ENCODE measurements at places on chromosomes 2 and 18. TPM values are rescaled to one million over a fixed set of nuclear protein-coding genes. Genes with fewer than 3 reads are reported as not detected.

The CAPN13 gene
- total RNA-seq: not detected

The SEH1L gene
- total RNA-seq: 15.3 TPM

The OTX1 gene
- total RNA-seq: 0.54 TPM

The IL1F10 gene
- not detected for total RNA-seq

The PRKAG3 gene
- total RNA-seq: not detected

The PSMA8 gene
- total RNA-seq: not detected

DNA sequence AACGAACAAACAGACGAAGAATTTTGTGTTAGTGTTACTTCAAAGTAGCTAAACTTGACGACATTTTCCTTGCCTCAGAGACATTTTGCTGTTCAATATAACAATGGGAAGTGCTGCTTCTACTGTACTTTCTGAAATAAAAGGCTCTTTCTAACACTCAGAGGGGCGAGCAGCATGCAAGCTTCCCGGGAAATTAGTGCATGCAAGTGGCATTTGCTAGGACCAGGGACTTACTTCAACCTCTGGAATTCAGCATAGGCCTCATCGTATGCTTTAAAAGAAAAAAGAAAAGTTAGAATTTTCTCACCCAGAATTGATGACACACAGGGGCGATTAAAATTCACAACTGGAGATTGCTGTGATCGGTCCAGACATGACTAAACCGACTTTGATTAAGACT, 62.5 kb upstream of the LPIN2 start:
- no peak for DNase-seq
- H3K27ac ChIP-seq: no peak overlapping the region
- H3K4me1 ChIP-seq: no peaks in the 10 kb centered on the region

DNA sequence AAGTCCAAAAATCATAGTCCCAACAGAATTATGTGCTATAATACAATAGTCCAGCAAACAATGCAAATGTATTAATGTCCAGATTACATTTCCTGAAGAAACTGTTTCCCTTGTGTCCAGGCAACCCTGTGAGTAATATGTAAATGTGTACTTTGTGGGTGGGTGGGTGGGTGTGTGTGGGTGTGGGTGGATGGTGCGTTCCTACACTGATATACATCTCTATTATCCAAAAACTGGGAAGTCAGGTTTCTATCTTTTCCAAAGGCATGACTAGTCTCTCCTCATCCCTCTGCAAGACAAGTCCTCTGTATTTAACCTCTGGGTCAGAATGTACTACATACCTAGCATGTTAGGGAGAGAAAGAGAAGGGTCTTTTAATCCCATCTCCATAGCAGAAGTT, 71.6 kb downstream of the LNPK start:
- H3K4me3 ChIP-seq: no peak overlapping the region
- no peak overlapping the region for H3K27ac ChIP-seq
- H3K4me1 ChIP-seq: no peaks in the 10 kb centered on the region
- no peaks in the 10 kb centered on the region for H3K27me3 ChIP-seq

- no peak for DNase-seq
- H3K27ac ChIP-seq: no peak overlapping the region
- no peaks in the 10 kb centered on the region for H3K4me1 ChIP-seq
- H3K4me3 ChIP-seq: no peak overlapping the region
- no peaks in the 10 kb centered on the region for H3K36me3 ChIP-seq
- H3K27me3 ChIP-seq: no peaks in the 10 kb centered on the region
Observed at GRCh38 chr18:21391074-21391673, 149.1 kb downstream of the GREB1L start.

DNA sequence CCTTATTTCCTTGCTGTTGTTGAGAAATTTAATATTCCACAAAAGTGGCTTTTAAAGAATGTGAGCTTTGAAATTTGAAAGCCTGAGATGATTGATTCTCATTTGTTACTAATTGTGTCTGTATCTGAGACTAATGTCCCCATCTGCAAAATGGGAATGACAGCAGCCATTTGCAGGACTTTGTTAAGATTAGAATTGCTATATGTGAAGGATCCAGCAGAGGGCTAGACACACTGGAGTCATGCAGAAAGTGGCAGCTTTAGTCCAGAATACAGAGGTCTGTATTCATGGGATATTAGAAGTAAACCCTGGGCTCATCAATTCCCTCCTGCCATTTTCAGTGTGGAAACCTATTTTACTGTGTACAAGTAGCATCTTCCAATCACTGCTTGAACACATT, 296.5 kb upstream of the GYPC start:
- H3K36me3 ChIP-seq: no peaks in the 10 kb centered on the region
- no peak for DNase-seq
- H3K27ac ChIP-seq: no peak overlapping the region
- no peaks in the 10 kb centered on the region for H3K4me1 ChIP-seq

DNA sequence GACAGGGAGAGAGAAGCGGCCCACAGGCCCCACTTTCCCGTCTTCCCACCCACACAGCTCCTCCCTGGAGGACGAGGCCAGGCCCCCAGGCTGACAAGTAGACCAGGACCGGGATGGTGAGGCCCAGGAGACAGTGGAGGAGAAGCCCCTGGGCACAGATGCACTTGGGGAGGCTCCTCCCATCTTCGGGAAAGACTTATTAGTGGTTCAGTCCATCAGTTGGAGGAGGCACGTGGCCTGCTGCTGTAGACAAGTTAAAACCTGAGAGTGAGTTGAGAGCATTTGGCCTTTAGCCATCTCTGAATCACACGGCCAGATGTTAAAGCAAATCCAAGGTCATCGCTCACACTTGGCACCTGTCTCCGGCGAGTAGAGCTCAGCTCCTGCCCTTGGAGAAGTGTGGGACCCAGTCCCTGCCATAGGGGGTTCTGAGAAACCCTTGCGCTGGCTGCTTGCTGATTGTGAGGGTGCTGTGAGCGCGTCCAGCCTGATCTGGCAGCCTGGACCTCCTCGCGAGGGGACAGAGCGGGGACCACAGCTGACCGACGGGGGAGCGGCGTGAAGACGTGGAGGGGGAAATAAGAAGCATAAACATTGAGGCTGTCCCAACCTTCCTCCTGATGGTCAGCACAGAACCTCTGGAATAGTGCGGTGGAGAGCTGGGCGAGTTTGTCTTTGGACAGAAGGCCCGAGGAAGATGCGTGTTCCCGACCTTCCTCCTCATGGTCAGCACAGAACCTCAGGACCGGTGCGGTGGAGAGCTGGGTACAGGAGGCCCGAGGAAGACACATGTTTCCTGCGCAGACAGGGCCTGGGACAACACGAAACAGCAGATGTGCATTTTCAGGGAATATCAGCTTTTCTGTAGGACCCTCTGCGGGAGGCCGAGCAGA, 24.7 kb upstream of the ALLC start:
- no peaks in the 10 kb centered on the region for H3K36me3 ChIP-seq
- no peaks in the 10 kb centered on the region for H3K4me1 ChIP-seq
- peak; percentile 63 for DNase-seq
- H3K27ac ChIP-seq: no peak overlapping the region
- no peak overlapping the region for H3K4me3 ChIP-seq
- no peaks in the 10 kb centered on the region for H3K27me3 ChIP-seq

DNA sequence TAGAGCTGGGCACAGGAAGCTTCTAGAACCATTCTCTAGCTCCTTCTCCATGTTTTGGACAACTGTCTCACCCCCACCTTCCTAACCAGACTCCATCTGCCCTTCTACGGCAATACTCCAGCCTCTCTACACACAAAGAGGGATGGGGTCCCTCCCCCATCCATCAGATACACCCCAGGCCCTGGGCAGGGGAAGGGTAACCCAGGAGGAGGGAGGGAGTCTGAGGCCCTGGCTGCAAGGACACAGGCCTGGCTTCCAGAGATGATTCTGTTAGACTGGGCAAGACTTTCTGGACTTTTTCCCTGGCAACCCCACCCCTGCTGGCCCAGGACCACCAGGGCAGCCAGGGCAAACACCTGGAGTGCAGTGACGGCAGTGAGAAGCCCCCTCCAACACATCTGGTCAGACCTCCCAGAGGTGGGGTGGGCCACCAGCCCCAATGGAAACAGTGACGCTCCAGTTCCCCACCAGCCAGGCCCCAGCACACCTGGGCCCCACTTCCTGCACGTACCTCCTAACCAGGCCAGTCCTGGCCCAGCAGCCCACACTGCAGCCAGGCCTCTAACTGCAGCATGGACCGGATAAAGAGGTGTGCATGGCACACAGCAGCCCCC, 6.5 kb downstream of the CYP26B1 start:
- no peak overlapping the region for H3K27ac ChIP-seq
- no peak for DNase-seq
- H3K36me3 ChIP-seq: no peaks in the 10 kb centered on the region
- no peak overlapping the region for H3K4me3 ChIP-seq
- peaks cover 36% of the 10 kb centered on the region for H3K4me1 ChIP-seq

DNA sequence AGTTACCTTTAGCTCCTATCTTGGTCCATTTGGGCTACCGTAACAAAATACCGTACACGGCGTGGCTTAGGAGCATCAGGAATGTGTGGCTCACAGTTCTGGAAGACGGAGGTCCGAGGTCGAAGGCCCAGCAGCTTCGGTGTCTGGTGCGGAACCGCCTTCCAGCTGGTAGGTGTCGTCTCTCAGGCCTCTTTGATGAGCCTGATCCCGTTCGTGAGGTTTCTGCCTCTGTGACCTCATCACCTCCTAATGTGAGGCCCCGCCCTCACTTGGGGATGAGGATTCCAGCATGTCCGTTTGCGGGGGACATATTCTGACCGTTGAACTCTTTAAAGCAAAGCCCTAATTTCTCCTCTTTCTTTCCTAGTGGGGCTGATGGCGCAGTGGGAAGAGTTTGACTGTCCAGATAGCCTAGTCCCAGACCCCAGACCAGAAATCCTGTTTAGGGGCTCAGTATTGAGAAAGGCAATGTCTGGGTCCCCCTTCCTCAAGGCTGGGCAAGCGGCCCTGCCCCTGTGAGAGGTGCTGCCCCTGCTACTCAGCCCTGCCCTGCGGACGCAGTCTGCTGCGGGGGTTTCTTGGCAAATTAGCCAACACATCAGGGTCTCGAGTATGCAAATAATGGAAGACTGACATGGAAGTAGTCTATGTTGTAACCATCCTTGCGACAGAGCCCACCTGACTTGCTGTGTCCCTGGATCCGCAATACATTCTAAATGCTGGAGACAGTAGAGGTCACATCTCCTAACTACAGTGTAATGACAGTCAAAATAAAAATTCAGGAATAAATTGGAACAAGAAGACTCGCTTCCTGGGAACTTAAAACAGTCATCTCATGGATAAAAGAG, 128.0 kb downstream of the ASB1 start:
- H3K4me3 ChIP-seq: no peak overlapping the region
- H3K27me3 ChIP-seq: no peaks in the 10 kb centered on the region
- no peak overlapping the region for H3K27ac ChIP-seq
- no peaks in the 10 kb centered on the region for H3K4me1 ChIP-seq

- no peak for DNase-seq
- H3K4me1 ChIP-seq: peaks cover 3% of the 10 kb centered on the region
- H3K36me3 ChIP-seq: no peaks in the 10 kb centered on the region
- no peak overlapping the region for H3K27ac ChIP-seq
- no peaks in the 10 kb centered on the region for H3K27me3 ChIP-seq
Observed at GRCh38 chr2:232286001-232286868, 92.3 kb upstream of the ALPP start.

DNA sequence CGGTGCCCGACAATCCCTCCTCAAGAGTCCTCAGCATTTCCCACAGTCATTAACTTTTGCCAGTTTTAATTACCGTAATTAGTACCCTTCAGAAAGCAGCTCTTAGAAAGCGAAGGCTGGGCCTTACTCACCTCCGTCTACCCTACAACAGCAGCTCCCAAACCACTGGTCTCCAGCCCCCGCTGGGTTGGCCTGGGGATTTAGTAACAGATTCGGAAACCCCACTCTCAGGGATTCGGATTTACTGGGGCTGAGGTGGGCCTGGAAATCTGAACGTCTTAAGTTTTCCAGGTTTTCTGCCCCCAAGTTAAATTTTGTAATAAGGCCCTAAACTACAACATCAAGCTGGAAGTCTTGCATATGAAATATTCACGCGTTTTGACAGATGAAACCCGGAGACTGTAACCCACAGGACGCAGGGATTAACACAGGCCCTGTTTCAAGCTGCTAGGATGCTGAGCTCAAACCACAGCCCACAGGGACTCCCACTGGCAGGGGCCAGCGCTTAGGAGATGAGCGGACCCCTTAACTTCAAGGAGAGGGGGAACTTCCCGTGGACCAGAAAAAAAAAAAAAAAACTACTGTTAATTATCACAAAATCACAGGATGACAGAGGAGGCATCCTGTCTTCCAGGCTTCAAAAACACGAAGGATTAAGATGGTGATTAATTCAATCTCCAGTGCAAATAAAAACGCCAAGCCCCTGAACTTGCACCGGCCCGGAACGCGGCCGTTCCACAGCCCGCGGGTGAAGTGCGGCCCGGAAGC, 985 bp downstream of the ILKAP start:
- no peak for DNase-seq
- peaks cover 54% of the 10 kb centered on the region for H3K4me1 ChIP-seq
- no peaks in the 10 kb centered on the region for H3K27me3 ChIP-seq
- H3K4me3 ChIP-seq: peak overlapping the region; percentile 97
- H3K27ac ChIP-seq: peak overlapping the region; percentile 99
- H3K36me3 ChIP-seq: no peaks in the 10 kb centered on the region

DNA sequence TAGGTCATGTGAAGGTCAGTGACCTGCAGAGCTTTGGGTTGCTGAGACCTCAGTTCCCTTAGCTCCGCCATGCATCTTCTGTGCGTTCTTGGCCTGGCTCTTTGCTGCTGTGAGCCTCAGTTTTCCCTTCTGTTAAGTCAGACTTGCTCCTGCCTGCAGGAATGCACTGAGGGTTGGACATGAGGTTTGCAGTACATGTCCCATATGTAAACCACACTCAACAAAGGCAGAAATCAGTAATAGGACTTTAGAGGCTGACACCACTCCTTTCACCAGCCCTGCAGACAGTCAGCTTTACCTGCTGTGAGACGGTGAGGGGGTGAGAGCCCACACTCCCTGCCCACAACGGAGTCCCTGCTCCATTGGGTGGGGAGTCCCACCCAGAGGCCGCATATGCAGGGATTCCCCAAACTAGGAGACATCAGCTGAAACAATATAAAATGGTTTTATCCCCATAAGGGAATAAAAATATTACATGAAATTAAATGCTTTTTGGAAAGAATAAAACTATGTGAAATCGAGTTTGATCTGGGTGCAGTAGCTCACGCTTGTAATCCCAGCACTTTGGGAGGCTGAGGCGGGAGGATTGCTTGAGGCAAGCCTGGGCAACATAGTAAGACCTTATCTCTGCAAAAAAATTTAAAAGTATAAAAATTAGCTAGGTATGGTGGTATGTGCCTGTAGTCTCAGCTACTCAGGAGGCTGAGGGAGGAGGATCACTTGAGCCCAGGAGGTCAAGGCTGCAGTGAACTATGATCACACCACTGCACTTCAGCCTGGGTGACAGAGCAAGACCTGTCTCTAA, 55.1 kb downstream of the MYO7B start:
- no peak overlapping the region for H3K27ac ChIP-seq
- no peak overlapping the region for H3K4me3 ChIP-seq
- H3K36me3 ChIP-seq: no peaks in the 10 kb centered on the region

DNA sequence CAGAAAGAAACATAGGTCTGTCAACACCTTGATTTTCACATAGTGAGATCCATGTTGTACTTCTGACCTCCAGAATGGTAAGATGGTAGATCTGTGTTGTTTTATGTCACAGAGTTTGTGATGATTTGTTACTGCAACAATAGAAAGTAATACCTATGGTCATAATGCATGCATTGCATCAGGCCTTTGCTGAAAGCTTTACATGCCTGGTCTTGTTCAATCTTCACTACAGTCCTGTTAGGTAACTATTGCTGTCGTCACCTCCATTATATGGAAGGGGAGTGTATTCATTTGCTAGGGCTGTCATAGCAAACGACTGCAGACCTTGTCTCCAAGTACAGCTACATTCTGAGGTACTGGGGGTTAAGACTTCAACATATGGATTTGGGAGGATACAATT, 243.5 kb downstream of the ANAPC1 start:
- no peak overlapping the region for H3K4me3 ChIP-seq
- H3K4me1 ChIP-seq: no peaks in the 10 kb centered on the region
- H3K27me3 ChIP-seq: no peaks in the 10 kb centered on the region
- no peak for DNase-seq
- no peaks in the 10 kb centered on the region for H3K36me3 ChIP-seq

All from sigmoid colon (tissue), 7 donors.